Brain (organoid and tissue), 16 donors: ENCODE measurements at places on chromosomes 11 and 22.

DNA sequence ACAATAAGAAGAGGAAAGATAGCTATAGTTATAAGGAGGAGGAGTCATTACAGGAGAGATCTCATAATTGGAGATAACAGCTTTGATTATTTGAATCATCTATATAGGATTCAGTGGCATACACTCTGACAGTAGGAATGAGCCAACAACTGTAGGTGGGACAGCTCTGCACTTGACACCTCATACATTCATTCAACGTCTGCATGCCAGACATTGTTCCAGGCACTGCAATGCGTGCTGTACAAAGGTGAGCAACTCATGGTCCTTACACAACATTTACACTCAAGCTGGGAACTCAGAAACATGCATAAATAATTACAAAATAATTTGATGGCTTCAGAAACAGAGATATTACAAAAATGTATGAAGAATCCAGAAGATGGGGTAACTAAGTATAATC lies 154.3 kb downstream of the MSANTD4 start:
- no peak for DNase-seq

DNA sequence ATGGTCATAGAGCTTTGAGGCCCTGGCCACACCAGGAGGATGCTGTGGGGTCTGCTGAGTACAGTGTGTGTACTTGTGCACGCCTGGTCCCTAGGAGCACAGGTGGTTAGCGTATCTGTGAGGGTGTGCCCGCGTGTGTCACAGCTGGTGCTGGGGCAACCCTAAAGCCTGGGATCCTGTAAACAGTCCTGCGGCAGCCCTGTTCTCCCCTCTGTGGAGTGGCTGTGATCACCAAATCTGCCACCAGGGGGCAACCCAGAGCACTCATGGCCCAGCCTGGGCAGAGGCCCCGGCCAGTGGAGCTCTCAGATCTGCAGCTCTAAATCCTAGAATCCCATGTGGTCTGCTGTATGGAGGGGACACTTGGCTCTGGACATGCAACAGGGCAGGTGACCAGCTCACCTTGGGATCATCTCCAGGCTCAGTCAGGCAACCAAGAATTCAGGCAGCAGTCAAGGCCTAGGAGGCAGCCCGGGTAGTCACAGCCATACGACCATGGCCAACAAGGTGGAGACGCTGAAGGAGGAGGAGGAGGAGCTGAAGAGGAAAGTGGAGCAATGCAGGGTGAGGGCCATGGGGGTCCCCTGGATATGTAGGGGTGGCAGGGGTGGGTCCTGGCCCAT lies 3.9 kb downstream of the SH3BP1 start:
- peak; percentile 87 for DNase-seq

DNA sequence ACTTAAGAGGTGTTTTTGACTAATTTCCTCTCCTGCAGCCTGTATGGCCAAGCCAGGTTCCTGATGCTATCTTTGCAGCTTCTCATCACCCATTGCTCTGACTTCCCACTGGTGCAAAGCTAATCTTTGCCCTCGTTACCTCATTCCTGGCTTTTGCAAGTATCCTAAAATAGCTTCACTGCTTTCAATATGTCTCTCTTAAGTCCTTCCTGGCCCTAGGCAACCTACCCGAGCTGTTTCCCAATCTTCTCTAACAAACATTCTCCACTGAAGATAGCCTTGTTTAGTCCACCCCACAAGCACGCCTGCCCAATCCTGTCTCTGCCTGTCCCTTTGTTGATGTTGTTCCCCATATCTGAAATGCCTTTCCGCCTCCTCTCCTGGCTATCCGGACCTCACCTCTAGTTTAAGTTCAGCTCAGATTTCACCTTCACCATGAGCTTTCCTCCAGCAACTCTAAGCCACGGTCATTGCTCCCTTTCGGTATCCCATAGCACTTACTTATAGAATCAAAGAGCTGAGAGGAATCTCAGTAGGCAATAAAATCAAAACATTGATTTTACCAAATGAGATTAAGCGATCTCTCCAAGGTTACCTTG lies 30.1 kb upstream of the CECR2 start:
- no peak for DNase-seq

GRCh38 chr11:45258982-45259530 lies 27.1 kb downstream of the SYT13 start:
- peak; percentile 88 for DNase-seq

DNA sequence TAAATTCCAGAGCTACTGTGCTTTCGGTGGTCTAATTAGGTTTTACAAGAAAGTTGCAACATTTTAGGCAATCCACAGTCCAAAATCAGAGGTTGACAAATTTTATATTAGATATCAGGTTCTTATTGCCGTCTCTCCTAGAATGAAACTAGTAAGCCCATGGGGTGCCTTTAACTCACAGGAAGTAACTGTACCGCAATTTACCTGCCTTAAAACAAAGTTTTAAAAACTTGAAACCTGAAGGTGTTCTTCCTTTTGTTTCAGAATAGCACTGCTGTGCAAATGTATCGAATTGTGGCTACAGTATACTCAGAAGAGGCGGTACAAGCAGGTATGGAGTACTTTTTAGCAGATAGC lies 77.2 kb downstream of the PISD start:
- no peak for DNase-seq
